Naive thymus-derived CD4-positive, alpha-beta T cell (primary cell): ENCODE measurements at places on chromosomes 4 and X. TPM values are rescaled to one million over a fixed set of nuclear protein-coding genes. Genes with fewer than 3 reads are reported as not detected.

SAP30 gene
- 8.0 TPM for total RNA-seq

PCDH7 gene
- not detected for total RNA-seq

RHOH gene
- total RNA-seq: 294 TPM

AFM gene
- not detected for total RNA-seq

RAB9B gene
- 0.60 TPM for total RNA-seq

LRP2BP gene
- total RNA-seq: 2.0 TPM

DRD5 gene
- not detected for total RNA-seq

ETDA gene
- total RNA-seq: not detected

HSFX4 gene
- not detected for total RNA-seq

GUCY1B1 gene
- total RNA-seq: 0.22 and 0.31 TPM in 2 replicates

PNMA6A gene
- 0.32 TPM for total RNA-seq

DGKK gene
- total RNA-seq: not detected

FRAS1 gene
- total RNA-seq: not detected

NAA11 gene
- not detected for total RNA-seq

AKAP4 gene
- not detected in 2 replicates for total RNA-seq

C1QTNF7 gene
- 0.27 TPM for total RNA-seq

LRBA gene
- 49.7 and 51.2 TPM in 2 replicates for total RNA-seq

CITED1 gene
- total RNA-seq: not detected

PCDH11X gene
- total RNA-seq: not detected in 2 replicates

LDOC1 gene
- total RNA-seq: 7.4 TPM

SPARCL1 gene
- total RNA-seq: not detected

PJA1 gene
- 27.0 TPM for total RNA-seq

PRR32 gene
- total RNA-seq: not detected in 2 replicates

F8A2 gene
- total RNA-seq: not detected

SLC2A9 gene
- total RNA-seq: 3.9 TPM

NHS gene
- total RNA-seq: 2.5 and 3.2 TPM in 2 replicates

CLGN gene
- total RNA-seq: not detected

POU3F4 gene
- total RNA-seq: not detected

PPP1R3F gene
- 16.1 TPM for total RNA-seq

KLKB1 gene
- 0.51 and 0.77 TPM in 2 replicates for total RNA-seq
